ENCODE measurements at places on chromosomes 6 and 20.

GRCh38 chr20:61251529-61252393 lies at the start of gene CDH4:
TSS of gene CDH4 (plus strand) at chr20:61252261.
- no peak for DNase-seq

- no peak for DNase-seq
These were observed 27.9 kb upstream of the DSP start for GRCh38 chr6:7513529-7513928.

GRCh38 chr6:119078376-119079282 lies at the start of gene FAM184A:
TSS of gene FAM184A (minus strand) at chr6:119078664. CDS start at chr6:119078299, 365 bp downstream.
- DNase-seq: no peak

DNA sequence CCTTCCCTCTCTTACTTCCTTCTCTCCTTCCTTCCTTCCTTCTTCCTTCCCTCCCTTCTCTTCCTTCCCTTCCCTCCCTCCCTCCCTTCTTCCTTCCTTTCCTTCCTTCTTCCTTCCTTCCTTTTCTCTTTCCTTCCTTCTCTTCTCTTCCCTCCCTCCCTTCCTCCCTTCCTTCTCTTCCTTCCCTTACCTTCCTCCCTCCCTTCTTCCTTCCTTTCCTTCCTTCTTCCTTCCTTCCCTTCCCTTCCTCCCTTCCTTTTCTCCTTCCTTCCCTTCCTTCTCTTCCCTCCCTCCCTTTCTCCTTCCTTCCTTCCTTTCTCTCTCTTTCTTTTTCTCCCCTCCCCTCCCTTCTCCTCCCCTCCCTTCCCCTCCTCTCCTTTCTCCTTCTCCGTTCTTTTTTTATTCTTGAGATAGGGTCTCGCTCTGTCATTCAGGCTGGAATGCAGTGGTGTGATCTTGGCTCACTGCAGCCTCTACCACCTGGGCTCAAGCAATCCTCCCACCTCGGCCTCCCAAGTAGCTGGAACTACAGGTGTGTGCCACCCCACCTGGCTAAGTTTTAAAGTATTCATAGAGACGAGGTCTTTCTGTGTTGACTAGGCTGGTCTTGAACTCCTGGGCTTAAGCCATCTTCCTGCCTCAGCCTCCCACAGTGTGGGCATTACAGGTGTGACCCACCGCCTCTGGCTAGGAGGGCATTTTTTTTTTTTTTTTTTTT lies 1.1 kb upstream of the ZNF512B start:
- no peak for DNase-seq

DNA sequence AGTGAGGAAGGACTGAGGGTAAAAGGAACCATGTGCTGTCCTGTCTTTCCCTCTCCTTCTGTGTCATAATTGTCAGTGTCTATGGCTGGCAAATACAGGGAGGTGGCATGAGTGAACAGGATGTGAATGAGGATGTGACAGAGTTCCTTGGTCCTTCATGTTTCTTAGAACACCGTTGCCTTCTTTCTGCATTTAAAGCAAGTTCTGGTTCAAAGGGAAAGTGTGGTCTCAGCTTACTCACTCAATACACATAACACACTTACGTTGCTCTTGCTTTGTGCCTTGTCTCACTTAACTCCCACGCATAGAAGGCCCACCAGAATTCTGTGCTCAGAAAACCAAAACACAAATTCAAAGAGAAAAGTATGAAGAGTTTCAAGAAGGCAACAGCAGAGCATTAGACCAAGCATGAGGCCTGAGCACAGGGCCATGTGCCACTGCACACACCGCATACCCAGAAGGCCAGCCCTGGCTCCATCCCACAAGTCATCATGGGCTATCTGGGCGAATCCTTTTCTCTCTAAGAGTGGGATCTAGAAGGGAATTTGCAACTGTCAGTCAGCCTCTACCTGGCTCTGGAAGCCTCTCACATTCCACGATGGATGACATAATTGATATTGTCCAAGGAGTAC lies 38.9 kb upstream of the SAYSD1 start:
- DNase-seq: no peak

GRCh38 chr6:157962601-157963302 lies 18.9 kb upstream of the SYNJ2 start:
- DNase-seq: no peak

DNA sequence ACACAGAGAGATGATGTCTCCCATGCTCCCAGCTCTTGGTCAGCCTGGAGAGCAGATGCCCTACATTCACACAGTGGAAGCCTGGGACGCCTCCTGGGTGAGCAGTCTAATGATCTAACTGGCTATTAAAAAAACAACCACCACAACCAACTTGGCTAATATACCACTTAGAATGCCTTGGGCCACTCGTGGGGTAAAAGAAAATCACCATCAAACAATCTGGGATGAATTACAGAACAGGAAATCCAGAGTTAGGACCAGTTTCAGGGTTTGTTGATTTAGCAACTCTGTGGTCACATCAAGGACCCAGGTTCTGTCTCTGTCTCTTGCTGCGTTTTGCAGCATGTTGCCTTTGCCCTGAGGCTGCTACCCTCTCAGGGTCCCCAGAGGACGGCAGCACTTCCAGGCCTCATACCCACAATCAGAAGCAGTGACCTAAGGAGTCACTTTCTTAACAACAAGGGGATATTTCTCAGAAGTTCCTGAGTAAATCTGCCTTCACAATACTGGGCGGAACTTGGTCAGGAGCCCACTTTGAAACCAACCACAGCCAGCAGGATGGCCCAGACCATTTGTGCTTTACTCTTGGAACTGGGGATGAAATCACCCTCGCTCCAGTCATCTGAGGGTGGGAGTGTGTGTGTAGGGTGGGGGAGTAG lies 118.7 kb downstream of the CLIC5 start:
- DNase-seq: no peak

DNA sequence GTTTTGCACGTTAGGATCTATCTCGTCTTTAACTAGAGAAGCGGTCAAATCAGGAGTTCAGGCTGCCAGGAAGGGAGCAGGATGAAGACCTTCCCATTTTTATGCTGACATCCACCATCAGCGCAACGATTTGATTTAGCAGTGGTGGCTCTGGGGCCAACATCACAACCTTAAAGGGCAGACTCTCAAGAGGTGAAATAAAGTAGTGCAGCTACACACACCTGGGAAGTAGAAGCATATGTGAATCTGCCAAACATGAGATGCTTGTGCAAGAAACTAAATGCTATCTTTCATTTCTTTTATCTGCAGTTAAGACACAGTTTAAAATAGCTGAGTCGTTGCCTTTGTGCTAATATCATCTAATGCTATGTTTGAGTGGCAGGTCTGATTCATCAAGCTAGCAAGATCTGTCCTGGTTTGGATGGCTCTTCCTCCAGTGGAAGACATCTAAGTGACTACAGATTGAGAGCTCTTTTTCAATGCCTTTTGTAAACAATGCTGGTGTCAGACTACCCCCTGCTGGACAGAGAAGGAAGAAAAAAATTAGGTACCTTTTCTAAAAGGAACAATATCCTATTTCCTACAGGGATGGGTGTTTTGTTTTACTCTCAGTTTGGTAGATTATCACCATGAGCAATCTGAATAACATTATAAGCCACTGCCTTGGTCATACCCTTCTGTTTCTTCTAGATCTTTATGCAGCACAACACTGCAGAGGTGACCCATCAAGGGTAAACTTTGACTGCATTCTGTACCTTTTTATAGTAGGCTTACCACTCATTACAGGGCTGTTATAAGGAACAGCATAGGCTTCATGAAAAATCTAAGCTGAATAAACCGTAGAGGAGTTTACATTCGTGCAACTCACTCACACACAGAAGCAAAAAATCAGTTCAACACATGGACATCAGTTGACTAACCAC lies 171.6 kb upstream of the FBXL4 start:
- no peak for DNase-seq

DNA sequence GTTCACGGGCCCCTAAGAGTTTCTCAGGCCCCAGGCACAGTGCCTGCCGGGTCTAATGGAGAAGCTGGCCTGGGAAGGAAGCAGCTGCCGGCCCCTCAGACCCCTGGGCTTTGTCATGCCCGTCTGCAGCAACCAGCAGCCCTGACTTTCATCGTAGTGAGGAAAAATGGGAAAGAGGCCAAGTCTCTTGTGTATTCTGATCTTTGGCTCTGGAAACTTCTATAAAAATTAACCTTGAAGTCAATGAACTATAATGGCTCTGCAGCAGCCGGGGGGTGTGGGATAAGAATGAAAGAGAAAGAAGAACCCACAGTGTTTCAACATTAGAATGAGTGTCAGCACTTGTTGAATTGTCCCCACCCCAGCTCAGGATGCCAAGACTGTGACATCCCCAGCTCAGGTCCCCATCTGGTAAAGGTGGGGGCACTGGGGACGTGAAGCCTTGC lies 12.9 kb downstream of the TGM2 start:
- no peak for DNase-seq

DNA sequence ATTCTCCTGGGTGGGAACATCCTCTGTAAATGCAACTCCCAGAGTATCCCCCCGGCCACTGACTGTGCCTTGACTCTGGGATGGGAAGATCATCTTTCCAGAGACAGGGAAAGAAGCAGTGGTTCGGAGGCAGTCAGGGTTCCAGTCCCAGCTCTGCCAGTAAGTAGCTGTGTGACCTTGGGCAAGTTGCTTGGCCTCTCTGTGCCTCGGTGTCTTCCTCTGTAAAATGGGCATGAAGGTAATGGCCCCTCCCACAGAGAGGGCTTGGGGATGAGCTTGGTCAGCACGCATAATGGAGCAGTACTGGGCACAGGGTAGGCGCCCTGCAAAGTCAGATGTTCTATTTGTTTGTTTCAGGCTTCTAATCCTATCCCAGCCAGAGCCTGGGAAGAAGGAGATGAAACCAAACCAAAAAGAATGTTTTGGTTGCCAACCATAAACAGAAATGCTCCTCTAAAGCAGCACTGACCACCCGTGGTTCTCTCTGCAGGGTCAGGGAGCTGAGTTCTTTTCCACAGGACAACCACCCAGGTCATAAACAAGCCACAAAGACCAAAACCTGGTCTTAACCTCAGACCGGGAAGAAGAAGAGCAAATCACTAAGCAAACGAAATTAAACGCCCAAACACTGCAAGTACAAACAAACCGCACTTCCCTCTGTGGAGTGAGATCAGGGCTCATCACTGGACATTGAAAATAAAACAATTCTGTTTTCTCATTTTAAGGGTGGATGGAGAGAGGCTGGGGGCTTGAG lies 381.0 kb upstream of the SULF2 start:
- DNase-seq: no peak

- DNase-seq: no peak
These were observed 18.1 kb upstream of the GATA5 start for GRCh38 chr20:62493886-62494285.

GRCh38 chr20:57316795-57317201 lies 12.8 kb upstream of the SPO11 start:
- no peak for DNase-seq

GRCh38 chr20:49484180-49485140 lies 2.0 kb upstream of the KCNB1 start:
- DNase-seq: no peak

DNA sequence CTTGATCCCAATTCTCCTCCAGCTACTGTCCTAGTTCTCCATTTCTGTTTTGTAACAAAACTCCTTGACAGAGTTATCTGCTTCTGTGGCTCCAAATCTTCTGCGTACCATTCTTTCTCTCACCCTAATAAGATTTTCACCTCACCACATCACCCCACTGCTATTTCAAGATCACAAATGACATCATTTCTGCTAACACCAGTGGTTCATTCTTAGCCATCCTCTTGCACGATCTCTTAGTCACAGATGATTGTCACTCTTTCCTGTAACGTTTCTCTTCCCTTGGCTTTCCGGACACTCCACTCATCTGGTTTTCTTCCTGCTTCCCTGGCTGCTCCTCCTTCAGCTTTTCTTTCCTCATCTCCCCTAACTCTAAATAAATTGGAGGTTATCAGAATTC lies 56.8 kb upstream of the FABP7 start:
- no peak for DNase-seq

GRCh38 chr6:25749837-25750236 lies 4.7 kb upstream of the SLC17A4 start:
- no peak for DNase-seq

DNA sequence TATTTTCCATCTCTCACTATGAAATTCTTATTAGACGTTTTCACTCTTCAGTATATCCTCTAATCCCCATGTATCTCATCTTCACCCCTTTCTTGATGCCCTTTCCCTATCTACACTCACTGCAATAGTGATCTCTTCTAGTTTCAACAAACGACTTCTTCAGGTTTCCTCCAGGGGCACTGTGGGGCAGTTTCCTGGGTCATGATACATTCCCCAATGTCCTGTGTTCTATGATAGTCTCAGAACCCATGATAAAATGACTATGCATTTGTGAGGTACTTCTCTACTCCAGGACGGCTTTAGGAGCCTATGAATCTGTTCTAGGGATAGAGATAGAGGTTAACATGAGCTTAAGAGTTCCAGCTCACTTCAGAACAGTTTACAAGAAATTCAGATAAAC lies 183.3 kb downstream of the FOXC1 start:
- no peak for DNase-seq

GRCh38 chr6:85756982-85757381 lies 114.3 kb upstream of the SYNCRIP start:
- no peak for DNase-seq

GRCh38 chr20:60960500-60960899 lies 291.6 kb upstream of the CDH4 start:
- no peak for DNase-seq

- no peak for DNase-seq
These were observed 1.1 kb downstream of the B4GALT5 start for GRCh38 chr20:49712646-49712995.

- no peak for DNase-seq
These were observed 1067.5 kb upstream of the MAP3K7 start for GRCh38 chr6:91654357-91654756.

GRCh38 chr20:13825465-13825864 lies 40.6 kb downstream of the NDUFAF5 start:
- no peak for DNase-seq

- DNase-seq: no peak
These were observed 45.6 kb downstream of the TOX2 start for GRCh38 chr20:43960231-43960630.

- DNase-seq: no peak
These were observed 13.0 kb downstream of the ZHX3 start for GRCh38 chr20:41304424-41305079.

- no peak for DNase-seq
These were observed 10.3 kb upstream of the E2F1 start for GRCh38 chr20:33696448-33696847.

All from vagina (tissue), 2 donors.